ENCODE measurements at places on chromosomes 12 and 14.

- DNase-seq = no peak
Observed at GRCh38 chr14:102218688-102219087, 79.0 kb downstream of the WDR20 start.

- no peak for DNase-seq
Observed at GRCh38 chr12:62613081-62613480, 146.5 kb downstream of the MON2 start.

DNA sequence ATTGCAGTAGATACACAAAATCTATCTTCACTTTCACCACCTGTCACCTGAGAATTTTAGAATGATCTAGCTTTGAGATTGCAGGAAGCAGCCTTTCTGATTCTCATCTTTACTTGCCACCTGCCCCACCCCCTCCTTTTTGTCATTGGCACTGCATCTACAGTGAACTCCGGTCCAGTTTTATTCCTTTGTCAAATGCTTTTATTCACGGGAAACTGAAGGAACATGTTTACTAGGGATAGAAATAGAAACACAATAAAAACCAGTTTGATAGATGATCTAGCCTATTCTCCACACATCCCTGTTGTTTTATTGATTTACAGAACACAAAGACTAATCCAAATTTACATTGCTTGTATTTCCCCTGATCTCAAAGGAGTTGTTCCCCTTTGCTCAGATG, 471.7 kb upstream of the STXBP6 start:
- DNase-seq = no peak

- no peak for DNase-seq
Observed at GRCh38 chr14:101184104-101184455, 280.6 kb upstream of the RTL1 start.

- no peak for DNase-seq
Observed at GRCh38 chr12:38782359-38782758, 123.0 kb downstream of the CPNE8 start.

DNA sequence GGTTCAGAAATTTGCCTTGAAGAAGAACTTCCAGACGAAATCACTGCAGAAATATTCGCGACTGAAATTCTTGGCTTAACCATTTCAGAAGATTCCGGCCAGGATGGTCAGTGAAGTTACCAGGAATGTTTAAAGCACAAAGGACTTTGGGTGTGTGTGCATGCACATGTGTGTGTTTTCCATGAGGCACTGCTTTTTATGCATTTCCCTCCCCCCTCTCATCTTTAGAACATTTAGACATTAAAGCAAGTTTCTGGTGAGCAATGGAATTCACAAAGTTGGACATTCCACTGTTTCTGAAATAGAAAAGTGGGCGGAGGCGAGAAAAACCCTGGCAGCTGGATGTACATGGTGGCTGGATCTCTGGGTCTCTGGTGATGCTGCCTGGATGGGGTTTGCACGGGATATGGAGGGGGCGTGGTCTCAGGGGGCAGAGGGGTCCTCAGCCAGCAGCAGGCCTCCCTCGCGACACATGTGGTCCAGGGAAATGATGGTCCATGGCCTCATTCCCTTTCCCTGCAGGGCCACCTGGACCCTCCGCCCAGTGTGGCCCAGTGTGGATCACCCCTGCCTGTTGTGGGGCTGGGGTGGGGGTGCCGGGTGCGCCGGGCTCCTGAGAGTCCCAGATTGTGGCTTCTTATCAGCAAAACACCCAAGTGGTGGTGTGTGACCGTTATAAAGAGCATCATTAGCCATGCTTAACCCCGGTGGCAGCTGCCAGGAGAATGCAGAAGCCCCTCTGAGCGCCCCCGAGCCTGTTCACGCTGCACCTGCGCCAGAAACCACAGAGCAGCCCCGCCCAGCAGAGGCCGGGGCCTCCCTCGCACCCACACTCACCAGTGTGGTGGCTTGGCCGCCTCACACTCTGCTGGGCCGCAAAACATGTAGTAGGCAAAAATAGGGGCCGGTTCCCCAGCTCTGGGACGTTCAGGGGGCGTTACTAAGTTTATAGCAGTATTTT, 17.8 kb upstream of the BCL7A start:
- DNase-seq = no peak

DNA sequence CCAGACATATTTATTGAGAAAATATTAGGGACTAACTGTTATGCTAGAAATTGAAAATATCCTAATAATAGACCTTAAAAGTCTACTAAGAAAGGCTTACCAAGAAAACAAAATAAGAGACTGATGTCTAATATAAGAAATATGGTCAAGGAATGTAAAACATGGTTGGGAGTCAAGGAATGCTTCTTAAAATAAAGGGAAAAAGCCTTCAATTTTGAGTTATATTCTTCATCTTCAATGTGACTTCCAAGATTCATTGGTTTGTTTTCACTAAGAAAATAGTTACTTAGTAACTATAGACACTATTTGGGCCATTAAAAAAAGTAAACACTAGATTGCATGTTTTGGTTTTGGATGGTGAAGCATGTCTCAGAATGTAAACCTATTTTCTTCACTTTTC, 88.1 kb upstream of the ETV6 start:
- no peak for DNase-seq

GRCh38 chr12:115103884-115104883, 420.2 kb upstream of the TBX3 start:
- no peak for DNase-seq

DNA sequence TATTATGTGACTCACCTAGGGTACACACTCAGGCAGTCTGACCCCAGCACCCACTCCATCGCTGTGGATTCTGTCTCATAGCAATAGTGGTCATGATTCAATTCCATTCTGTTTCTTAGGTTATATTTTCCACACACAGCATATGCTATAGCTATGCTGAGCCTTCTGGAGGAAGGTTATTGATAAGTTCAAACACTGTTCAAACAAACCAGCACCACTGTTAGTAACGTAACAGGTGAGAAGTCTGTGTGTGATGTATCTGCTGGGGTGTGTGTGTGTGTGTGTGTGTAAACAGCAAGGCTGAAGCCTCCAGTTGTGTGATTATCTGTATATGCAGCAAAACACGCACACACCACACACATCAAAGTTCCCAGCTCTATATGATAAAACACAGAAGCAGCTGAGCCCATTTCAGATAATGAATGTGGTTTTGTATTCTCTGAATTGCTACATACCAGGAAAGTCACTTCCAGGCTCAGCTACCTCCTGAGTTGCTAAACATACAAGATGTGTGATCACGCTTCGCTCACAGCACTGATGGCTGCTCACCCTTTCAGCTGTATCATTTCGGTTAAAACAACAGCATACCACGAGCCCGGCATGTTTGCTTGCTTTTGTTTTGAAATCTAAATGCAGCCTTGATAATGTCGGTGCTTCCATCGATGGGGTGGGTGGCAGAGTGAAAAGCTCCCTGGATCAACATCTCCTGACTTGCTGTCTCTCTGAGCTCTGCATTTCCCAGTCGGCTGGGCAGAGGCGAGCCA, 6.8 kb upstream of the SYNE3 start:
- no peak for DNase-seq

DNA sequence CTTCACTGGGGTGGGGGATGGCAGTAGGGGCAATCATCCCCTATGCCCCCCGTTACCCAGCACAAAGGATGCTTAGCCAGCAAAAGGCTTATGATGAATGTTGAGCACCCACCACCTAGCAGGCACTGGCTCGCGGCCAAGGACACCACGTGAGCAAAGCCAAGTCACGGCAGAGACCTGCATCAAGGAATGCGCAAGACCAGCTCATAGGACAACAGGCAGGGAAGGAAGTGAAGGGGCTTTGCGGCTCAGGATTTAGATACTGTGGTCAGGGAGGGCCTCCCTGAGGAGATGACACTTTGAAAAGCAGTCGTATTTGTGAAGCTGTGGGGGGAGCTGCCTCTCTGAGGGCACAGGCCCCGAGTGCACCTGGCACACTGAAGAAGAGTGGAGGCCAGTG, 32.8 kb downstream of the SH2B3 start:
- DNase-seq = peak; percentile 63

- DNase-seq = no peak
Observed at GRCh38 chr14:103862393-103862782, 15.0 kb upstream of the PPP1R13B start.

GRCh38 chr12:2052826-2053678, at the start of gene CACNA1C:
TSS of gene CACNA1C (plus strand) at chr12:2052987. CDS start at chr12:2053563, 576 bp downstream.
- DNase-seq = peak; percentile 11

- DNase-seq = no peak
Observed at GRCh38 chr14:21723431-21724045, 49.9 kb upstream of the OR4E1 start.

DNA sequence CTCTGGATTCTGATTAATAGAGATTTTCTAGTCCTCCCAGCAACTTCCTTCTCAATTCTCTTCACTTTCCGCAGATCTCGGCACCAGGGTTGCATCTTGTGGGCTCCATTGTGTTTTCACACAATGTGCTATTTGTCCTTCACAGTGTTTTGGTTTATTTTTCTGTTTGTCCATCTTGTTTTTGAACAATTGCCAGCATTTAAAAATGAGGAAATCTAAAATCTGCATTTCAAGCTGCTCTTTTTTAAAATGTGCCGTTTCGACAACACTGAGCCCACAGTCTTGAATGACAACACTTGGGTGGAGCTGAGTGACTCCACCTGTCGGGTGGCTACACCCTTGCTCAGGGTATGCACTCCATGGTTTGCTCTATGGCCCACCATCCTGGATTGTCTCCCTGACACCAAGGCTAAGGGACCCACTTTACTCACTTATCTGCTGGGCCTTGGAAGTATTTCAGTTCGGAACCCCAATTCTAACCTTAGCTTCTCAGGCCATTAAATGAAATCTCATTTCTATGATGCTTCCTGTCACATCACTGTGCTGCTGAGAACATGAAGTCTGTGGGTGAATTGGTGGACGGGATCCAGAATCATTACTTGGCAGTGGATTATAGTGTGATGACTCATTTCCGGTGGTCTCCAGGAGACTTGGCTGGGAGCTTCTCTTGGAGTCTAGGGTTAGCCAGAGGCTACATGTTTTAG, 3.4 kb upstream of the MYRFL start:
- no peak for DNase-seq

Measured in stimulated activated CD8-positive, alpha-beta memory T cell treated with anti-CD3 and anti-CD28 coated beads, Interleukin-4, amount 100 ng/mL, for 24 hours (primary cell).